ENCODE measurements at places on chromosomes 2 and 18. TPM values are rescaled to one million over a fixed set of nuclear protein-coding genes. Genes with fewer than 3 reads are reported as not detected.

The EN1 gene
- 6.6 TPM for total RNA-seq

The KLHL41 gene
- 0.37 TPM for total RNA-seq

The MYCN gene
- total RNA-seq = not detected

The ACVR1C gene
- not detected for total RNA-seq

The TYW5 gene
- 6.8 TPM for total RNA-seq

The CLEC4F gene
- total RNA-seq = not detected

The UBR3 gene
- 34.4 TPM for total RNA-seq

The SCN7A gene
- total RNA-seq = not detected

The WNT6 gene
- total RNA-seq = not detected

The ABCA12 gene
- total RNA-seq = under 0.01 TPM

The SGPP2 gene
- not detected for total RNA-seq

The CFC1B gene
- not detected for total RNA-seq

The CXCR1 gene
- not detected for total RNA-seq

The MYO5B gene
- under 0.01 TPM for total RNA-seq

The NT5DC4 gene
- not detected for total RNA-seq

The LCT gene
- not detected for total RNA-seq

The LYG1 gene
- 0.20 TPM for total RNA-seq

The STPG4 gene
- total RNA-seq = 0.20 TPM

The APLF gene
- 4.0 TPM for total RNA-seq

The ATF2 gene
- total RNA-seq = 47.5 TPM

The IL1B gene
- total RNA-seq = 0.37 TPM

The INHBB gene
- total RNA-seq = 0.20 TPM

The MALL gene
- 8.8 TPM for total RNA-seq

The SLC8A1 gene
- total RNA-seq = 2.6 TPM

The PTPRN gene
- 0.98 TPM for total RNA-seq

The IL36G gene
- total RNA-seq = not detected

The OTX1 gene
- total RNA-seq = 0.20 TPM

The MATN3 gene
- 0.73 TPM for total RNA-seq

The ACMSD gene
- not detected for total RNA-seq

The SRD5A2 gene
- total RNA-seq = under 0.01 TPM

The UGT1A5 gene
- total RNA-seq = not detected

The HAAO gene
- 0.37 TPM for total RNA-seq

The OTOS gene
- not detected for total RNA-seq

The CCDC85A gene
- total RNA-seq = 0.73 TPM

The UGT1A4 gene
- total RNA-seq = not detected

The EVA1A gene
- total RNA-seq = 18.2 TPM

The SP140L gene
- 12.1 TPM for total RNA-seq

The SFTPB gene
- not detected for total RNA-seq

The RAPGEF4 gene
- under 0.01 TPM for total RNA-seq

Data from subcutaneous preadipocyte (primary cell).